CD14-positive monocyte (primary cell): ENCODE measurements at places on chromosomes 3 and 15.

- no peak for DNase-seq
Measured at GRCh38 chr15:57045741-57046382, 127.4 kb downstream of the TCF12 start.

DNA sequence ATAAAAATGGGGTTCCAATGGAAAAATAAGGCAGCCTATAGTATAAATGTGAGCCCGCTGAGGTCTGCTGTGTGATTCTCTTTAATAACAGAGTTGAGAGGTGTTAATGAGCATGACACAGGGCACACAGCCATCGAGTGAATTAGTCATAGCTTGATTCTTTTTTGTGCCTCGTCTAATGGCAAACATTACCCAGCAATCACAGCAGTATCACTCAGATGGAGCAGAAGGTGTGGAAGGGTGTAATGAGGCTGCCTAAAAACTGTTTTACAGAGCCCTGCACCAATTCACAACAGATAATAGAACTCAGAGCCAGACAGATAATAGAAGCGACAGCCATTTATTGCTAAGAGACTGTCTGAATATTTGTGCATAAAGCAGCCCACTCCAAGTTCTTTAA is 178.6 kb upstream of the TPRG1 start:
- DNase-seq, result no peak

DNA sequence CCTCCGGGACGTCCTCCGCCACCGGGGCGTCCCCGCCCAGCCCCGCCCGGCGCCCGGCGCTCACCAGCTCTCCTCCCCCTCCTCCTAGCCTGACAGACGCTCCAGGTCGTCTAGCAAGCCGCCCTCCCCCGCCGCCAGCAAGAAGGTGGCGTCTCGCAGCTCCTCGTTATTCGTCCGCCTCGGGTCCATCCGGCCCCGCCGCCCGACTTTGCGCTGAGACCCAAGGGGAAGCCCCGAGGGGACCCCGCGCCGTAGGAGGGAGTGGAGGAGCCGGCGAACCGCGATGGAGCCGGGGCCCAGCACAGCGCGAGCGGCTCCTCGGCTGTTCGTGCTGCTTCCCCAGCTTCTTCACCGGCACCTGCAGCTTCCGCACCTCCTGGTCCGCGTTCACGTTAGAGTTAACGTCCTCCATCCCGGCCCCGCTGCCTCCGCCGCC is 26.3 kb upstream of the MTHFS start:
- peak; percentile 39 for DNase-seq

DNA sequence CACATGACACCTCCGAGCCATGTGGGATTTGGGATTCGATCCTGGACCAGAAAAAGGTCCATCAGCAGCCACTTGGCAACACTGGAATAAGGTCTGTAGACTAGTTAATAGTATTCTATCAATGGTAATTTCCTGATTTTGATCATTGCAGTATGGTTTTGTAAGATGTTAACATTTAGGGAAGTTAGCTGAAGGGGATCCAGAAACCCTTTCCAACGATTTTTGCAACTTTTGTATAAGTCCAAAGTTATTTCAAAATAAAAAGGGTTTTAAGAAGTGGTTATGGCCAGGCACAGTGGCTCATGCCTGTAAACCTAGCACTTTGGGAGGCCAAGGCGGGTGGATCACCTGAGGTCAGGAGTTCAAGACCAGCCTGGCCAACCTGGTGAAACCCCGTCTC is 10.2 kb downstream of the BDH1 start:
- peak; percentile 19 for DNase-seq

DNA sequence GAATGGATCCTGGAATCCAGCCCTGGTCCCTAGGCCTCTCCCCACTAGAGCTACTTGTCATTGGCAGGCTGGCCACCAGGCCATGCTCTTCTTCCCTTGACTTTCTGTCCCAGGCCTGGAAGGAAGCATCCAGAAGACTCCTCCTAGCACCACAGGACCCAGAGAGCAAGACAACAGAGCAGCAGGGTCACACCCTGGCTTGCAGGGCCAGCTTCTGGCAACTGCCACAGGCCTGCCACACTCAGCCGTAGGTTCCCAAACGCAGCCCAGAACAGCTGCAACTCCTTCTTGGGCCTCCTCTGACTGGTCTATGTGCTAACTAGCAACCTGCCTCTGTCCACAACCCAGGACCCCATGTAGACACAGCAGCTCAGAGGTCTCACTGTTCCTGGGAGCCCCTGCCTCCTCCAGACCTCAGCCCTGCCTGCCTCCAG is 36.8 kb upstream of the RPL32 start:
- no peak for DNase-seq

GRCh38 chr3:156171281-156172267 is 51.2 kb downstream of the KCNAB1 start:
- DNase-seq, result no peak

DNA sequence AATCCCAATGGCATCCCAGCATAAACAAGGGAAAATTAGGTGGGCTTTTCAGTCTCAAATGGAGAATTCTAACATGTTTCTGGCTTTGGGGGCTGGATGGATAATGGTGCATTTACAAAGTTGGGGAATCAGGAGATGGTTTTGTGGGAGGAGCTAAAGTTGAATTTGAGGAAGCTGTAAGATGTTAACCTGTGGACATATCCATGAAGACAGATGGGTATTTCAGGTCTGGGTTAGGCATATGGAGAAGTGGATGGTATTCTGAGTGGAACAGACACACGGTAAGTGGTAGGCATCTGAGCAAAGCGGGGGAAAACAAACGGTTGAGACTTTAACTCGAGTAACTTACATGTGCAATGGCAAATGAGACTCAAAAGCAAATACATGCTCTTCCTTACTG is 1.7 kb upstream of the LMLN start:
- DNase-seq, result peak; percentile 41

DNA sequence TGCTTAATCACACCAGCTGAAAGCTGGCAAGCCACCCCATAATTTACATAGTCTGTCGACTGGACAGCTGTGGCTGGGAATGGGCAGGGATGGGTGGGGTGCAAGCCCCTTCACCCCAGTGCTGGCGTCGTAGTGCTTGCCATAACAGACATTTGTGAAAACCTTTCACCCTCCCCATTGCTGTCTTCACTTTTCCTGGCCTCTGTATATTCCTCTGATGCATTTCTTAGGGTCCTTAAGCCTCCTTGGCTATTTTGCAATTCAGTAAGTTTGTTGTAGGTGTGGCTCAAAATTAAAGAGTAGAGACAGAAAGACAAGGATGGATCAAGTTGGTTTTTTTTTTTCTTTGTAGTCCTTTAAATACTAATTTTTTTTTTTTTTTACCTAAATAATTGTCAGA is 383.3 kb upstream of the MCTP2 start:
- DNase-seq, result no peak

- no peak for DNase-seq
Measured at GRCh38 chr3:127706785-127707351, 34.1 kb downstream of the ABTB1 start.

DNA sequence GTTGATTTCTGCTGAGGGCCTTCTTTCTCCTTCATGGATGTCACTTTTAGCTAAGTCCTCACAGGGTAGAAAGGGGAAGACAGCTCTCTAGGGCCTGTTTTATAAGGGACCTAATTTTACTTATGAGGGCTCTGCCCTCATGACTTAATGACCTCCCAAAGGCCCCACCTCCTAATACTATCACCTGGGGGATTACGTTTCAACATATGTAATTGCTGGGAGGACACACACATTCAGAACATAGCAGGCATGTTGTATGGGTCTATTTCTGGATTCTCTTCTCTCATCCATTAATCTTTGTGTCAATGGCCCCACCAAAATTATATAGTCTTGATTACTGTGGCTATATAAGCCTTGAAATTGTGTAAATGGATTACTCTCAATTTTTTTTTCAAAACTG is 255.0 kb downstream of the CLSTN2 start:
- no peak for DNase-seq

GRCh38 chr3:131728898-131729642 is 226.3 kb upstream of the MRPL3 start:
- no peak for DNase-seq

DNA sequence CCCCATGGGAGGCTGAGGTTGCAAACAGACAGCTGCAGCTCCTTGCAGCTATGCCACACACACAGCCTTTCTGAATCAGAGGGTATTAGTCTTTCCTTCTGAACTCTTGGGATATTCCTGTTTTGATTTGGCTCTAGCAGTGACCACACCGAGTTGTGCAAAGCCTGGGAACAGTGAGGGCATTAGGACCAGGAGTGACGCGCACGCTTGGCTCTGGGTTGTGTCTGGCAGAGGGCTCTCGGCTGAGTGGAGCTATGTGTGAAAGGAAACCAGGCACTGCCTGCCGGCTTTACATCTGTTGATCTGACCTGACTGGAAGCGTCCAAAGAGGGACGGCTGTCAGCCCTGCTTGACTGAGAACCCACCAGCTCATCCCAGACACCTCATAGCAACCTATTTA is at the start of gene GALNT15:
Gene GALNT15 (plus strand): TSS at position 292 of the 400 bp plus-strand sequence. CDS start 472 bp downstream, outside the sequence.
- DNase-seq, result no peak

- DNase-seq, result no peak
Measured at GRCh38 chr15:92901995-92902394, 1.9 kb downstream of the CHD2 start.

DNA sequence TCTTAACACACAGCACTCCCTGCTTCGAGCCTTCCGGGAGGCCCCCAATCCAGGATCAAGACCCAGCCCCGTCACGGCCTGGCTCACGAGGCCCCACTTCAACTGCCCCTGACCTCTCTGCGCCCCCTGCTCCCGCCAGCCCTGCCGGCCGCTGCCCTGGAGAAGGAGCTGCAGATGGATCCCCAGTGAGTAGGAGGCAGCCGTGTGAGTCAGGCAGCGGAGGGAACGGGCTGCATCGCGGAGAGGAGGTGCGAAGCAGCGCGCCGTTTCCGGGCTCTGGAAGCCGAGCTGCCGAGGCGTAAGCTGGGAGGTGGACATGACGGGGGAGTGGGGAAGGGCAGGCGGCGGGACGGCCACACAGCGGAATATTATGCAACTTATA is 133.4 kb downstream of the TPRA1 start:
- no peak for DNase-seq

GRCh38 chr3:10341901-10342398 is 21.0 kb upstream of the SEC13 start:
- no peak for DNase-seq

DNA sequence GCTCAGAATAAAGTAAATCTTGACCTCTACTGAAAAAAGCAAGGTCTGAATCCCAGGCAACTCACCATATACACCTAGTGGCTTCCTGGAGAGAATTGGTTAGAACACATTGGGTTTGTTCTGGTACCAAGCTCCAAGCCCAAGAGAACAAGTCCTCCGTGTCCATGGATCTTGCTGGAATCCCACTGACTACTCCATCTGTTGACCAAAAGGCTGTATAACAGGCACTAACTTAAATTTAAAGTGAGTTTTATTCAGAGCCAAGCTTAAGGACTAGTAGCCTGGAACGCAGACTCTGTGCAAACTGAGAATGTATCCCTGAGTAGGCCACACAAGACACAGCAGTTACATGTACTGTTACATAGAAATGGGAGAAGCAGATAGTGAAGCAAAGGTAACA is 342.1 kb upstream of the LRRC3B start:
- DNase-seq, result no peak

- DNase-seq, result no peak
Measured at GRCh38 chr3:53079147-53079546, 33.3 kb upstream of the SFMBT1 start.

- DNase-seq, result no peak
Measured at GRCh38 chr15:38755718-38756117, 191.1 kb upstream of the RASGRP1 start.

- DNase-seq, result no peak
Measured at GRCh38 chr3:178518660-178519396, 17.4 kb upstream of the KCNMB2 start.

GRCh38 chr15:68209735-68210408 is 4.7 kb upstream of the CALML4 start:
- DNase-seq, result no peak

GRCh38 chr15:65790694-65791334 is 1.3 kb downstream of the DENND4A start:
- peak; percentile 34 for DNase-seq

- DNase-seq, result no peak
Measured at GRCh38 chr3:12969486-12969885, 103.7 kb downstream of the IQSEC1 start.

DNA sequence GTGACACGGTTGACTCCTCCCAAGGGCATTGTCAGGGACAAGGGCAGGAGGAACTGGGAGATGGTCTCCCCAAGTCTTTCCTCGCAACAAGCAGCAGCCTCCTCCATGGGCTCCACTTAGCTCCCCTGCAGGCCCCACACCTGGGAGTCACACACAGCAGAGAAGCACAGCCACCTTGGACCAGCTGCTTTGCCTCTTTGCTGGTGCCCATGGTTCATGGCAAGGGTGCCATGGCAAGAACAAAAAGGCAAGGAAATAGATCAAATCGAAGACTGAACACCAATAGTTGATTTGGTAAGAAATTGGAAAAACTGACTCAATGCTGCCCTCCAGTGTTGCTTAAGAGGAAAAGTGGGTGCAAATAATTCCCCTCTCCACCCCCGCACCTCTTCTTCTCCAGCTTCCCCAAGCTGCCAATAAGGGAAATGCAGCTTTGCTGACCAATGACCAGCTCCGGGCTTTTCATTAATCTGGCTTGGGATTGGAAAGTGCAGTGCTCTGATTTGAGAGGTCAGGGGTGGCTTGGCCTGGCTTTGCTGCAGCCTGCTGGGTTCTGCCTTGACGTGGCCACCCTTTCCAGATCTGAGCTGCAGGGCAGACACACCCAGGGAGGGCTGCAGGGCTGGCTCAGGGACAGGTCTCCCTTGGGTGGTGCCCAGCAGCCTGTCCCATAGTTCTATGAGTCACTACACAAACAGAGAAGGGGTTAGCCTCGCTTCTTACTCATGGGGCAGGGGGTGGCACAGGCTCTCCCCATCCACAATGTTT is 162.0 kb downstream of the KLF13 start:
- peak; percentile 82 for DNase-seq

GRCh38 chr3:30685267-30685667 is 78.9 kb downstream of the TGFBR2 start:
- DNase-seq, result no peak

DNA sequence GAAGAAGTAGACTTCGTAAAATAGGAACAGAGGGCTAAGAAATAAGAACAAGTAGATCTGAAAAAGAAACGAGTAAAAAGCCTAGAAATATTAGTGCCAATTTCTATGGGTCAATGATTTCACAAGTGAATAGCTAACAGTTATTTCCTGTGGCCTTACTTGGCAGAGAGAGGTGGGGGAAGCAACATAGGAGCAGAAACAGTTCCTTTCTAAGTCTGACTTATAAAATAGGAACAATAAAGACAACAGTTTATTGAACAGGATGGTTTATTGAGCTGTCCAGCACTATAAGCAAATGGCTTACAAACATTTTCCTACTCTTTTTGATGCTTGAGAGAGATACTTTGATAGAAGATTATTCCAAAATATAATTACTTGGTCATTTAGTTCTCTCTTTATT is 37.9 kb downstream of the AGTR1 start:
- no peak for DNase-seq

- no peak for DNase-seq
Measured at GRCh38 chr15:33211176-33211808, 16.8 kb upstream of the FMN1 start.

DNA sequence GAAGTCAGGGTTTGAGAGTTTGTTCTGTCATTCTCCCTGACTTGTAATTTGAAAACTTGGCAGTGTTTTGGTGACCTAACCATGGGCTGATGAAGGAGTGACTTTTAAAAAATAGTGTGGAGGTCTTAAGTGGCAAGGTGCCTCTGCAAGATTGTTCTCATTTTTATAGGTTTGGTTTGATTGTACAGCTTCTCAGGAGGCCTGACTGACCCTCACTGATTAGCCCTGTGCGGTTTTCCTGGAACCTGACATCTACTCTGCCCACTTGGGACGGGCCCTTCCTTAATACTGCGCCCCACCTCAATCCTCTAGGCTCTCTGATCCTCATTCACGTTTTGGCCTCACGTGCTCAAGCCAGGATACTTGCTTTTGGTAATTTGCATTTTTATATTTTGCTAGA is 2.8 kb downstream of the UBE2E1 start:
- no peak for DNase-seq

- no peak for DNase-seq
Measured at GRCh38 chr15:95684693-95685115, 645.8 kb upstream of the NR2F2 start.
